Motor neuron (in vitro differentiated cells): ENCODE measurements at places on chromosomes 7 and 10. TPM values are rescaled to one million over a fixed set of nuclear protein-coding genes. Genes with fewer than 3 reads are reported as not detected.

DNA sequence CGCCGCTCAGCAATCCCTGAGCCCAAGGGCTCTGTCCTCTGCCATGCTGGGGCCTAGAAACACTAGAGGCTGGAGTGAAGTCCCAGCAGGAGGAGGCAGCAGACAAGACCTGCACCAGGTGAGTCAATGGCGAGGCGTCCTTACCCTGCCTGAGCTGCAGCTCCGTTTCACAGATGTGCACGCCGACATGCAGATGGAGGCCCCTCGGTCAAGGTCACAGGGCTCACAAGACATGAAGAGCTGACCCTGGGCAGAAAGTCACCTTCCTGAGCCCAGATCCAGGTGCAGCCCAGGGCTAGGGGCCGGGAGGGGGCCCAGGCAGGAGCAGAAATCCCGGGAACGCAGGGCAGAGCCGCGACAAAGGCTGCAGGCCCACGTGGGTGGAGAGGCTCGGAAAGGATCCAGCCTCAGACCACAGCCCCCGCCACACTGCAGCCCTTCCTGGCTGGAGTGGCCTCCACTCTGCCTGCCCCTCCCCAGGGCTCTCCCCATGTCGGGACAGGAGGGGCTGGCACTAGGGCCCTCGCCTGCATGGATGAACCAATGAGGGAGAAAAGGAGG is 23.8 kb downstream of the PDGFA start:
- ATAC-seq = peak; percentile 65

GRCh38 chr10:60246382-60246781 is 143.3 kb downstream of the ANK3 start:
- no peak for ATAC-seq

DNA sequence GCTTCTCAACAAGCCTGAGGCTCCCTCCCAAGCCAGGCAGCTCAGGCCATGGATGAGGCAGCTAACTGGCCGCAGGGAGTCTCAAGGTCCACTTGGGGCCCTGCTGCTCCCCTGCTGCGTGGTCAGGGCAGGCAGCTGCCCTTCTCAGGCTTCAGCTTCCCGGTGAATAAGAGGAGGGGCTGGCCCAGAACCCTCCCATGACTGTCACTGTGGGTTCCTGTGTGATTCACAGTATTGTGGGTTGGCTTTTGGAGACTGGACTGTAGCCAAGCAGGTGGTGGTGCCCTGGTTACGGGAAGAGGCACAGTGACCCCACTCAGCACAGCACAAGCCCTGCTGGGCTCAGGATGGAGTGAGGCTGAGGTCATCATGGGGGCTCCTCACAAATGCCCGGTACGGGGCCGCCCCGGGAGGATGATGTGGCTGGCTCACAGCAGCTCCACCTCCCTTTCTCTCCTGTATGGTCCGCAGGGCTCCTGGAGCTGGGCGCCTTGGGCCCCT is 189.8 kb downstream of the HECW1 start:
- ATAC-seq = peak; percentile 95

GRCh38 chr7:128697302-128697905 is 25.3 kb downstream of the GARIN1A start:
- peak; percentile 44 for ATAC-seq

DNA sequence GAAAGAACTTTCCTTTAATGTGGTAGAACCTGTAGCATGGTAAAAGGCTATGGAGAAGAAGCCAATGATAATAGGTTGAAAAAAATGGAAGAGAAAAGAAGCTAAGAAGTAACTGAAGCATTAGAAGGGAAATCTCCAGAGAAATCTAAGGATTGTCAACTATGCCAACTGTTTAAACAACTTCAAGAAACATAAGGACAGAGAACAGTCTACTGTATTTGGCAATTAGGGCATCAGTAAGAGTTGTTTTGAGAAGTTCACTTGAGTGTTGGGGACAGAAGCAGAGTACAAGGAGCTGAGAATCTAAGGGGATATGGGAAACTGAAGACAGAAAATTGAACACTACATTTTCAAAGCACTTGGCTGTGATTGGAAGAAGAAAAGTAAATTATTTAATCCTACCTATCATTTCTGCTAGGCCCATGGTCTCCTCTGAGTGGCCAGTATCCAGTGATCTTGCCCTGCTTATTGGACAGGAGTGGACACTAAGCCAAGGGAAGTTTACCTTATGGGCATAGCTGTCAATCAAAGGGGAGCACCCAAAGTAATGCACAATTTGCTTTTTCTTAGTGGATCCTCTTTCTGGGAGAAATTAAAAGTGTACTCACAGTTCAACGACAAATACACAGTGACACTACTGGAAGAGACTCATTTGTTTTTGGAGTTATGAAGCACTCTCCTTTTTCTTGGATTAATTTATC is 56.4 kb upstream of the CCDC71L start:
- ATAC-seq = no peak

DNA sequence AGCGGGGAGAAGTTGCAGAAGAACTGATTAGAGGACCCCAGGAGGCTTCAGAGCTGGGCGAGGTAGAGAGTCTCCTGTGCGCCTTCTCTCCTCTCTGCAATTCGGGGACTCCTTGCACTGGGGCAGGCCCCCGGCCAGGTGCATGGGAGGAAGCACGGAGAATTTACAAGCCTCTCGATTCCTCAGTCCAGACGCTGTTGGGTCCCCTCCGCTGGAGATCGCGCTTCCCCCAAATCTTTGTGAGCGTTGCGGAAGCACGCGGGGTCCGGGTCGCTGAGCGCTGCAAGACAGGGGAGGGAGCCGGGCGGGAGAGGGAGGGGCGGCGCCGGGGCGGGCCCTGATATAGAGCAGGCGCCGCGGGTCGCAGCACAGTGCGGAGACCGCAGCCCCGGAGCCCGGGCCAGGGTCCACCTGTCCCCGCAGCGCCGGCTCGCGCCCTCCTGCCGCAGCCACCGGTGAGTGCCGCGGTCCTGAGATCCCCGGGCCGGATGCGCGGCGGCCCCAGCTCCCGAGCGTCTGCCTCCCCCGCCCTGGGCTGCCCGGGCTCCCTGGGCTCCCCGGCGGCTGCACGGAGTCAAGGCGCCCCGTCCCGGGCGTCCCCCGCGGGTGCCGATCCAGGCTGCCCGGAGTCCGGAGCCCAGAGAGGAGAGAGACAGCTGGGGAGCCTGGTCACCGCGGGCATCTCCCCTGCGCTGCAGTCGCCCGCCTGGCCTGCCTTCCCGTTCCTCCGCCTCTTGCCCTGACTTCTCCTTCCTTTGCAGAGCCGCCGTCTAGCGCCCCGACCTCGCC is at the start of gene PLAU:
TSS of gene PLAU (plus strand) at position 369 of the 789 bp plus-strand sequence. CDS start 424 bp downstream, outside the sequence.
- ATAC-seq = peak; percentile 88

DNA sequence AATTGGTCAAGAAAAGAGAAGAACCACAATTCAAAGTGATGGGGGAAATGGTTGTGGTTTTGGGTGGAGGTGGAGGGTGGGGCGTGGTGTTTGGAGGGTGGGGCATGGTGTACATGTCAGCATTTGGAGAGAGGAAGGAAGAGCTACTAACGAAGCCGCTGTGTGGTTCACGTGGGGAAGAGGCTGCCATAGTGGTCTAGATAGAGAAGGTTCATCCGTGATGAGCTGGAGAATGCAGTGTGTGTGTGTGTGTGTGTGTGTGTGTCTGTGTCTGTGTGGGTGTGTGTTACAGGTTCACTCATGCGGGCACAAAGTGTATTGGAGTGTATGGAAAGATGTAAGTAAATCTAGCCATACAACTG is 6.1 kb upstream of the VCL start:
- no peak for ATAC-seq

DNA sequence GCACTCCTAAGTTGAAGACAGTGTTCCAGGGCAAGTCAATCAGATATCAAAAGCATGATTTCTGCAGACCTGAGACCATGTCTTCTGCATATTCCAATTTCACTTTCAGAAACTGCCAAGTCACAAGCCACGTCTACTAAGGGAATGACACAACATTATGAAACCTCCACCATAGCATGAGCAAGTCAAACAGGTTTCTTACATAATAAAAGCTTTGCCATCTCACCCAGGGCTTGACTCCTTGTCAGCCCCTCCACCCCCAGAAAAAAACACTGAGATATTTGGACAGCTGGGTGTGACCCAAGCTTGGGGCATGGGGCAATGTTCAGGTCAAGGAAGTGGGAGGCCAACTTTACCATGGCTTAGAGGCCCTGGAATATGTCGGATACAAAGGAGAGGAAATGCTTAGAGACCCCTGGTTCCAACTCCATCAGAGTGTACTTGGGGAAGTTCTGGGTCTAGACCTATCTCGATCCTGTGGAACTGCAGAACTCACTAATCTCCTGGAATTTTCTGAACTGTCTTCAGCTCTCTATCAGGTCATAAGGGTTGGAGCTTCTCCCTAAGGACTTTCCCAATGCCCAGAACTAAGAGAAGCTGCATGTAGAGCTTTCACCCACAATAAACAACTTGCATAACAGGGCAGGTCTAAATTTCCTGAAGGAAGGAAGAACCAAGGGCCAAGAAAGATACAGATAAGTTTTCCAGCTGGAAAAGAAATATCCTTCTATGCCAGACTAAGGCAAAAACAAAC is 80.6 kb upstream of the NAMPT start:
- peak; percentile 74 for ATAC-seq

DNA sequence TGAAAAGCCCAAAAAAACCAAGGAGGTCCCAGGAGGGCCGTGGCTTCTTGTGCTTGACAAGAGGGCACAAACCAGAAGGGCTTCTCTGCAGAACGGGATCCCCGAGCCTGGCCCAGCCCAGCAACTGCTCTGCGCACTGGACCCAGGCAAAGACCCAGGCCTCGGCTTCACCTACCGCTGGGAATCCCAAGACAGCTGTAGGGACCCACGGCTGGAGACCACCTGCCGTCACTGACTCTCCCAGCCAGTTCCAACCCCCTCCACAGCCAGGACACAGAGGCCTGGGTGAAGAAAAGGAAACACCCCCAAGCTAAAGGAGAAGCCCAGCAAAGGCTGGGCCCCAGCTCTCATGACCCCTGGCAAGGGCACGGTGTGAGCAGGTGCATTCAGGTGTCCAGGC is 24.3 kb downstream of the PDGFA start:
- no peak for ATAC-seq

- no peak for ATAC-seq
Observed at GRCh38 chr10:60645980-60646379, 132.3 kb upstream of the CDK1 start.

DNA sequence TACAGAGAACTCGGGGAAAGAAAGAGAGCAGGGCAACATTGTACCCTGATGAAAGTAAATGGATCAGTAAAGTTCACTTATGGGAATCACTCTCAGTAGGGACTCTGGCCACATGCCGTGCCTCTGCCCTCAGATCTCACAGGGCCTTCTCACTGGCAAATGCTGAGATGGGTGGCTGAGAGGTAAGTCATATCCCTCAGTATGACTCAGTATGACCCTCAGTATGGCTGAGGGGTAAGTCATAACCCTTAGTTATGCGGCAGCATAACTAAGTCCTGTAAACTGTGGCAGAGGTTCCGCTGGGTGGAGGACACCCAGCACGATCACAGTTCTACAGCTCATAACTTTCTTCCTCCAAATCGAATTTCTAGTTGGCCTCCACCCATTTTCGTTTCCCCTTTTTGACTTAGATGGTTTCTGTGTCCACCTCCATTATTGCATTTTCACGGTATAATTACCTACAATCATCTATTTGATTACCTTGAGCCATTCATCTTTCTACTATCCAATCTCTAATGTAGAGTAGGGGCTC is 26.5 kb upstream of the WNT16 start:
- no peak for ATAC-seq

DNA sequence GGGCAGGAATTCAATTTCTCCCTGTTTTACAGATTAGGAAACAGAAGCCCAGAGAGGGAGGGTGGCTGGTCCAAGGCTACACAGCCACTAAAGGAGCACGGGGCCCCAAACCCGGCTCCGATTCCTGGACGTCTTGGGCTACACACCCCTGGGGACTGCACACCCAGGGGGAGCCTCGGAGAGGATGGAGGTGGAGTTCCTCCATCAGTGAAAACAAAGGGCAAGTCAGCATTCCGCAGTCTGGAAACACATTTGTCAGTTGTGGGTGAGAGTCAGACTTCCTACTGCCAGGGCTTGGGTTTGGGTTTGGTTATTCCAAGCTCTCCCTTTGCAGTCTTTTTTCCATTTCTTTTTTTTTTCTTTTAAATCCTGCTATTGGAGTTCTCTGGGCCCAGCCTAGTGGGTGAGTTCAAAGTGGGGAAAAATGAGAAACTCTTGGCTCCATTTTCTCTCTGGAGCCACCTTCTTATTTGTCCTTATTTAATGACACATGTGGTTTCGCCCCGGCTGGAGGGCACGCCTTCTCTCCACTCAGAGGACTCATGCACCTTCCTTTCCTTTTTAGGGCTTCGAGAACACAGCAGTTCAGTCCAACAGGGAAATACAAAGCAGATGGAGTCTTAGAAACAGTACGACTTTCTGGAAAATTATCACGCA is 59.9 kb upstream of the AQP1 start:
- peak; percentile 92 for ATAC-seq

DNA sequence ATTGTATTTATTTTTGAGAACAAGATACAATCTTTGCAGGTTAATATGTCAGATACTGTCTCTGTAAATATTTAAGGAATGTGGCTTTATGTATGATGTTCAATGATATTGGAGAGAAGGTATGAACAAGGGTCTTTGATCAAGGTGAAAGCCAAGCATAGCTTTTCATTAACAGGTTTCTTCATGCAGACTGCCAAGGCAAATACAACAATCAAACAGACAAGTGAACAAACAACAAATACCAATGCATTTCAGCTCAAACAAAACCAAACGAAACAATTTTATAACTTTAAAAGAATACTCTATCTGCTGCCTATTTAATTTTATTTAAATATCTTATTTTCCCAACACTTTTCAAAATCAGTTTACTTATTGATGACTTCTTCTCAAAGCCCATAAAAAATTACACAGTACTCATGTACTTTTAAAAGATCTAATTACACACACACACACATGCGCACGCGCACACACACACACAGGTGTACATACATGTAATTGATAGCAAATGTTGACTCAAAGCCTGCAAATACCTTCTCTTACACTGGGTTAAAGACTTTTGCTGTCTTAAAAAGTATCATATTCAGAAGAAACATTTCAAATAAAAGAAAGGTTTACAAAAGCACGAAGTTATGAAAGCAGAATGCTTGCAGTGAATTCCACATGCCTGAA is 201.1 kb upstream of the CCDC6 start:
- ATAC-seq = no peak

DNA sequence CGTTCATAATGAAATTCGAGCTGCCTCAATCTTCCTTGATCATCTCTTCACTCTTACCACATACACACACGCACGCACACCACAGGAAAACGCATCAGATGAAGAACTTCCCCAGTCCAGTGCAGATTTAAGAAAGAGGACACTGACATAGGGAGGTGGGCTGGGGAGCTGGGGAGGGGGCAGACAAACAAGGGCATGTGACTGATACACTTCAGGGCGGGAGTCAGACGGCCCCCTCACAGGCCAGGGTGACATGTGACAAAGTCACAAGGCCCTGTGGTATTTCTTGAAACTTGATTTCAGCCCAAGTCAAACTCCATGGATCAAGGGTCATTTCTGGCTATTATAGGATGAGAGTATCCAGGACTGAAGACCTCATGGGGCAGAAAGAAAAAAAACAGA is 82.6 kb downstream of the KCNMA1 start:
- ATAC-seq = no peak

The DGKB gene
- total RNA-seq = 0.22 and 0.81 TPM in 2 replicates

The RASSF4 gene
- 23.2 and 29.5 TPM in 2 replicates for total RNA-seq

The BICC1 gene
- total RNA-seq = 3.6 TPM in 2 replicates

The GIMAP1 gene
- 0.50 TPM in 1 of 2 replicates, not detected in the other for total RNA-seq

The RBP3 gene
- 0.24 and 0.28 TPM in 2 replicates for total RNA-seq

The NUTM2B gene
- 4.6 and 4.7 TPM in 2 replicates for total RNA-seq
